Activated CD8-positive, alpha-beta memory T cell treated with anti-CD3 and anti-CD28 coated beads, Interleukin-2, amount 50 U/mL, for 4 hours (primary cell): ENCODE measurements at places on chromosomes 16 and 17.
A peak's percentile ranks its signal among the peaks of the same experiment; 100 is the strongest.

DNA sequence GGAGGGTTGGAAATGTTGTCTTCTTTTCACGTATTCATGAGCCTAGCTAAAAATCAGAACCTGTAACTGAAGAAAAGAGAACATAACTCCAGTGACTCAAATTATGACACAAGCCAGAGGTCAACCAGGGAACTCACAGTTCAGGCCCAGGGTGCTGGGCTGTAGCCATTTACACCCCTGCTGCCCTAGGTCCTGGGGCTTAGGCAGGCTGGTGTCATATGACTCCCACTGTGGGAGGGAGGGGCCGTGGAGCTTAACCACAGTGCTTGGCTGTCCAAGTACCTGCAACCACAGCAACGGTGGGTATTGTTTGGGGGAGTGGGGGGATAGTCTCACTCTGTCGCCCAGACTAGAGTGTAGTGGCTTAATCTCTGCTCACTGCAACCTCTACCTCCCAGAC is 71.1 kb upstream of the AMZ2 start:
- DNase-seq = no peak

DNA sequence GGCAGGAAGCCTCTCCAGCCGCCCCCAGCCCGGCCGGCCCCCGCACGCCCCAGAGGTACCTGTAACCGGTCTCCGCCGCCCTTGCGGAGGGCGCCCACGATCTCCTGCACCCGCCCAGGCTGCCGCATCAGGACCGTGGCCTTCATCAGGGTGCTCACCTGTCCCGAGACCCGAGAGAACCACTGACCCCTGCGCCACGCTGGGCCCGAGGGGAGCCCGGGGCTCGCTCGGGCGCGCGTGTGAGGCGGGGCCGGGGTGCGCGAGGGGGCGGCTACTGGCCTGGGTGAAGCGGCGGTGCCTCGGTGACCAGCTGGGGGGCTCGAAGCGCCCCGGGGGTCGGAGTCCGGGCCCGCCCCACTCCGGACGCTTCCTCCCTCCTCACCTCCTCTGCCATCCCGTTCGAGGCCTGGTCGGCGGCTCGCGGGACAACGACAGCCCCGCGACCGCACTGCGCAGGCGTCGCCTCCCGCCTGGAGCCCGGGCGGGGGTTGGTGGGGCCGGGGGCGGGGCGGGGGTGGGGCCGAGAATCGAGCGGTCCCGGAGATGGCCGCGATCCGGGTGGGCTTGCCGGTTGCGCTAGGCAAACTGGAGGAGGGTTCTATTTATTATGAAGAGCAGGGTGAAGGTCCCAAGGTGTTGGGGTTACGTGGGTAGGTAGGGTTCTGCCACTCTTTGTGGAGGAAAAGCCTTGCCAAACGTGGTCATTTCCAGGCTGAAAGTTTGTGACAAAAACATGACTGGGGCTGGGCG is at the start of gene NT5C3B:
TSS of gene NT5C3B (minus strand) at position 433 of the 750 bp plus-strand sequence. CDS start at position 394, 39 bp downstream.
- DNase-seq = peak; percentile 58

GRCh38 chr17:80624864-80625263 is 80.2 kb downstream of the RPTOR start:
- DNase-seq = no peak

- no peak for DNase-seq
These were observed 8.8 kb downstream of the SLC9A5 start for GRCh38 chr16:67257486-67258160.

GRCh38 chr17:73609758-73610157 is 34.5 kb downstream of the SDK2 start:
- no peak for DNase-seq

- DNase-seq = no peak
These were observed 20.4 kb upstream of the IL4R start for GRCh38 chr16:27293343-27293742.

GRCh38 chr16:71460236-71460635 is 1.8 kb downstream of the ZNF23 start:
- no peak for DNase-seq

DNA sequence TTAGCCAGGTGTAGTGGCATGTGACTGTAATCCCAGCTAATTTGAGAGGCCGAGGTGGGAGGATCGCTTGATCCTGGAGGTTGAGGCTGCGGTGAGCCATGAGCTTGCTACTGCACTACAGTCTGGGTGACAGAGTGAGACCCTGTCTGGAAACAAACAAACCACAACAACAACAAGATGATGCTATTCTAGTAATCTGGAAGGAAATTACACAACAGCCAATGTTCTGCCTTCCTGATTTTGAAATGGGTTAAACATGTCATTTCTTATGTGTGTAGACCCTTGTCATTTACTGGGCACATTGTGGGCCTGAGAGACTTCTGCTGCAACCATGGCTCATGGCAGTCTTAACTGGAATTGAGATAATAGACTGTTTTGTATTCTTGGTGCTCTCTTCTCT is 5.9 kb downstream of the COQ7 start:
- no peak for DNase-seq

DNA sequence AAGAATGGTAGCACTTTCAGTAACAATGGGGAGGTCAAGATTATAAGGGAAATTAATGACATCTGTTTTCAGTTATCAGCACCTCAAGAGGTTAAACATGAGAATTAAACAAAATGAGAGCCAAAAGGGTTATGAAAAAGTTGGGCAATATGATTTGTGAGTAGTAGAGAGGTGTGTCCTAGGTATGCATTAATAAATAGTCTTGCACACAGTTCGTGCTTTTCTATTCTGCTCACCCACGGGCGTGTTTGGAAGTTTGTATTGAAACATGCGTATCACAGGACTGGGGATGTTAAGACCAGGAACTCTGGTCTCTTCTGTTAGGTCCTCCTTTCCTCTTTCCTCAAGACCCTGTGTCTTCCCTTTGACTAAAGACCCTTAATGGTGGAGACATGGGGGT is 6.0 kb downstream of the BPTF start:
- DNase-seq = no peak

DNA sequence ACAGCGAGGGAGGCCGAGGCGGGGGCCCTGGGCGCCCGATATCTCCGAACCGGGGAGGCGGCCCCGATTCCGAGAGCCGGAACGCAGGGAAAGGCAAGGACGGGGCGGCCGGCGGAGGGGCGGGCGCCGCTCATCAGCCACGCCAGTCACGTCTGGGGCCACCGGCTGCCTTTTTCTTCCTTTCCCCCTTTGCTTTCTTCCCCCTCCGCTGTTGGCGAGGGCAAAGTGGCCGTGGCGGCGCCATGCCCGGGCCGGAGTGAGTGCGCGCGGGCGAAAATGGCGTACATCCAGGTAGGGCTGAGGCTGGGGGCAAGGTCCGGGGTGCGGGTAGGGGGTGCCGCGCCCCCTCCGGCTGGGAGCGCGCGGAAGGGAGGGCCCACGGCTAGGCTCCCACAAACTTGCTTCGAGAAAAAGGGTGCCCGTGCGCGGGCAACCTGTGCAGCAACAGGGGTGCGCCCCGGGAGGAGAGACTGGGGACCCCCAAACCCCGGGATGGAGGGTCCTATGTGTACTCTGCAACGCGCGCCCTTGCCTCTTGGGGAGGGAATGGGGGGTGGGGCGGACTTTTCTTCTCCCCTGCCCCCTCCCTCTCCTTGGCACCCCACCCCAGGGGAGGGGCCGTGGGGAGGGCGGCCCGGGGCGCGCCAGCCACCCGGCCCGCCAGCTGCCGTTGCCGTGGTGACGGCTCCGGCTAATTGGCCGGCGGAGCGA is 486 bp downstream of the SYT17 start:
- no peak for DNase-seq

DNA sequence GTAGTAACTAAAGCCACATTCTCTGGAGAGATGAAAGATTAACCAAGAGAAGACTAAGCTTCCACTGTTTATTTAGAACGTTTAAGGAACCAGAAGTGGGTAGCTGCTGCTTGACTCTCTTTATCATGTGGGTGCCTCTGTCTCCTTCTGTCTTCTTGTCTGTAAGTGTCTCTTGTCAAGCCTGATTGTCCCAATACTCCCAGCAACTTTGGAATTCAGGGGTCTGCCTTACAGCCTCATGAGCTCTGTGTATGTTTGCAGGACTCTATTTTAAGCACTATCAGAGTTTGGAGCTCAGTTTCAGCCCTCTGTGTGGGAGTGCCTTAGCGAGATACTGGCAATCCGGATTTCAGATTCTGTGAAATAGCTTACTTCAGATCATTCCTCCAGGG is 29.3 kb upstream of the SPACA3 start:
- no peak for DNase-seq

DNA sequence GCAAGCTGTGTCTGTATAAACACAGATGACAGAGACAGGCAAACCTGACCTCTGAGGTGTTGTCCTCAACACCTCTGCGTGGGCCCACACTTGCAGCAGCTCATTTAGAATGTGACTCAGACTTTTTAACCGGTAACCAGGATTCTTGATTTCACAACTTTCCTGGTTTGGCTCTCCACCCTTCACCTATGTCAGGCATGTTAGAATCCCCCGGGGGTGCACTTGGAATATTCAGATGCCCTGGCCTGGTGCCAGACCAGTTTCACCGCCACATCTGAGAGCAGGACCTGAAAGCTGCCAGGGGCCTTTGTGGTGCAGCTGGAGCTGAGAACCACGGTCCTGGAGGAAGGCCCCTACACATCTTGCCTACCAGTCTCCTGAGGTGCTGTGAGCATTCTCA is 4.8 kb downstream of the DHODH start:
- DNase-seq = no peak

DNA sequence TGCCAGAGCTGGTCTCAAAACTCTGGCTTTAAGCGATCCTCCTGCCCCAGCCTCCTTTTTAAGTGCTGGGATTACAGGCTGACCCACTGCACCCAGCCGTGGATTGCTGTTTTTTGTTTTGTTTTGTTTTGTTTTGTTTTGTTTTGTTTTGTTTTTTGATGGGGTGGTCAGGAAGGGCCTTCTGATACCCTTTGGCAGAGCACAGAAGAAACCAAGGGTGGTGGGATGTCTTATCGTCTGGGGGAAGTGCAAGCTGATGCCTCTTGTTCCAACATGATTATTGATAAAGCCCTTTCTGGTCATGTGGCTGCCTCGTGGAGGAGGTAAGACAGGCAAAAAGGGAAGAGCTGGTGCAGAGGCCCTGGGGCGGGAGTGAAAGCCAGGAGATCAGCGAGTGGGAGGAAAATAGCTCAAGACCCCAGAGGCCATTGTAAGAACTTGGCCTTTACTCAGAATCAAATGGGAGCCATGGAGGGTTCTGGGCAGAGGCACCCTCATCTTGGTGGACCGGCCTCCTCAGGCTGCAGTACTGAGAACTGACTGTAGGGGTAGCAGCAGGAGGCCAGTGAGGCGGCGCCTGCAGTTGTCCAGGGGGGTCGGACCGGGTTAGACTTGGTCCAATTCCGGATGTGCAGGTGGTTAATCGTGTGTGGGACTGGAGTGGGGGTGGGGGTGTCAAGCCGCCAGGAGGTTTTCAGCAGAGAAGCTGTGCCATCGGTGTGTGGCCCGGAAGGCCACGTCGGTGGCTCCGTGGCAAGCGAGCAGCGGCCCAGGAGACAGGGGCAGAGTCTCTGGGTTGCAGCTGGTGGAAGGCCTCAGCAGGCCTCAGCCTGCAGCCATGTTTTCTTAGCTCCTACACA is 84.4 kb upstream of the GSE1 start:
- no peak for DNase-seq

GRCh38 chr16:30615358-30616091 is 5.3 kb upstream of the ZNF689 start:
- peak; percentile 60 for DNase-seq

- peak; percentile 24 for DNase-seq
These were observed 138.9 kb upstream of the CES5A start for GRCh38 chr16:56013962-56014552.

- DNase-seq = peak; percentile 76
These were observed at the start of gene RTN4RL1 for GRCh38 chr17:2025220-2025621. RTN4RL1 (minus strand) TSS chr17:2025334; CDS start chr17:2024865, 469 bp downstream.

GRCh38 chr17:22503322-22503899 is 811.1 kb downstream of the KCNJ18 start:
- DNase-seq = no peak

- no peak for DNase-seq
These were observed 5.3 kb upstream of the WSCD1 start for GRCh38 chr17:6064868-6065267.

- no peak for DNase-seq
These were observed 409 bp upstream of the C17orf107 start for GRCh38 chr17:4898927-4899326.

GRCh38 chr17:31494259-31495021 is 103.0 kb downstream of the RAB11FIP4 start:
- peak; percentile 61 for DNase-seq

DNA sequence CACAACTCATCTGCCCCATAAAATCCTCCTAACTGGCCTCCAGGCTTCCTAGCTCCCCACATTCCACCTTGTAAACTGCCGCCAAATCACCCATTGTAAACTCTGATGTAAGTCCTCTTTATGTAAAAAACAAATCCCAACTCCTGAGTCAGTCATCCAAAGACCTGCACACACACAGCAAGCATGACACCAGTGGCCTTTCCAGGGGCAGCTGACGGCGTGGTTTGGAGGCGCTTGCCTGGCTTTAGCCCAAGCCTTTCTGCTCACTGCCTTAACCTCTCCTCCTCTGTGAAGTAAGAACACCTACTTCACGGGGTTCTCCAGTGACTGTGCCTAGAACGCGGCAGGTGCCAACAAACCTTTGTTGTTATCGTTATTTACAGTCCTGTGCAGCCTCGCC is 14.0 kb downstream of the UBE2O start:
- no peak for DNase-seq

GRCh38 chr17:37274461-37274860 is 101.3 kb upstream of the C17orf78 start:
- no peak for DNase-seq

- DNase-seq = no peak
These were observed 495 bp downstream of the TXNDC17 start for GRCh38 chr17:6641247-6641863.

DNA sequence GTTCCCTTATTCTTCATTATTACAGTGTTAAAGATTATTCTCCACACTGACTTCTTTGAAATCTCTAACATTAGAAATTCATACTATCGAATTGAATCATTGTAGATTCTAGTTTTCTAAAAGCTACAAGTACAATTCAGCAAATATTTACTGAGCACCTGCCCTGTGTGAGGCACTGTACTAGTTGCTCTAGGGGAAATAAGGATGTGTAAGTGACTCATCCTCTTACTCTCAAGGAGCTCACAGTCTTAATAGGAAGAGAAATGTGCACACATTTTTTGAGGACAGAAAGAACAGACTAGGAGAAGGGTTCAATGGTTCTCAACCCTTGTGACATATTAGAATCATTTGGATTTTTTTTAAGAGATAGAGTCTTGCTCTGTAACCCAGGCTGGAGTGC is 7.7 kb upstream of the SLFN12L start:
- DNase-seq = no peak

DNA sequence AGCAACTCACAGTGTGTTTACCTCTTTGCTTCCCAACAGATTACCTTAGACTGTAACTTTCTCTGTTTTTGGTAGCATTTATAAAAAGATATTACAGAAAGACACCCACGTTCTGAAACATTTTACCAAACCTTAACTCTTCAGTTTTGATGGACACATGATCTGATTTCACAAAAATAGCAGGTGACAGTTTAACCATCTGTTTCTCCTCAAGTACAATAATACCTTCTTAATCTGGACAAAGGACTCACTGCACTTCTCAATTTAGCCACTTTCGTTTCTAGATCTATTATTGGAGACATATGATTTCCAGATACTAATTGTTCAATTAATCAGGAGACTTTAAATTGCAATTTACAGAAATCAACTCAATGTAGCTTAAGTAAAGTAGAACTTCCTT is 703.8 kb upstream of the KIF2B start:
- DNase-seq = no peak

GRCh38 chr17:5126719-5127488 is 11.1 kb downstream of the USP6 start:
- DNase-seq = no peak

GRCh38 chr16:74226338-74226954 is 70.2 kb upstream of the PSMD7 start:
- DNase-seq = no peak
